ENCODE measurements at places on chromosomes 16 and 17. TPM values are rescaled to one million over a fixed set of nuclear protein-coding genes. Genes with fewer than 3 reads are reported as not detected.

ZDHHC7 gene
- 50.2 TPM for total RNA-seq

DNA sequence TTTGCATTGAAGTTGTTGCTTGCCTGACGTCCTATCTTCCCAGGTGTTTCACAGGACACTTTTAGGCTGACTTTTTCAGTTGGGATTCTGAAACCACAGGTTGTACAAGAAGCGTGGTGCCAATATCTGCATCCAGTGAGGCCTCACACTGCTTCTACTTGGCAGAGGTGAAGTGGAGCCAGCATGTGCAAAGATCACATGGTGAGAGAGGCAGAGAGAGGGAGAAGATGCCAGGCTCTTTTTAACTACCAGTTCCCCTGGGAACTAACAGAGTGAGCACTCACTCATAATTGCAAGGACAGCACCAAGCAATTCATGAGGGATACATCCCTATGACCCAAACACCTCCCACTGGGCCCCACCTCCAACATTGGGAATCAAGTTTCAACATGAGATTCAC lies 5.8 kb upstream of the ABCA6 start:
- DNase-seq, result no peak

DNA sequence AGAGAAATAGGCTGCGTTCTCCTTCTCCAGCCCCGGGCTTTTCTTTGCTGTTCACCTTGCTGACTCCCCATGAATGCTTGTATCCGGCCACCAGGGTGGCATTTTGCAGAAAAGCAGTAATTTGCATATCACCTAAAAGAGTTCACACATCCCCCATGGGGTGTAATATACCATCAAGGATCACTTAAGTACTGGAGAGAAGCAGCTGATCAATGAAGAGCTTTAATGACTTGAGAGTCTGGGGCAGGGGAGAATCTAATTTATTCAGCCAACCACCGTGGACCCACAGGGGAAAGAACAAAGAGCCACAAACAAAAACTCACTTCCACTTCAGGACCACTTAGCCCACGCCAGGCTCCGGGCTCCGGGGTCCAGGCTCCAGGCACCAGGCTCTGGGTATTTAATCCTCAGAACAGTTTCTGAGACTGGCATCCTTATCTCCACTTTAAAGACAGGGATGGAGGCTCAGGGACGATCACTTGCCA lies 33.9 kb upstream of the SEC14L1 start:
- DNase-seq, result no peak

DNA sequence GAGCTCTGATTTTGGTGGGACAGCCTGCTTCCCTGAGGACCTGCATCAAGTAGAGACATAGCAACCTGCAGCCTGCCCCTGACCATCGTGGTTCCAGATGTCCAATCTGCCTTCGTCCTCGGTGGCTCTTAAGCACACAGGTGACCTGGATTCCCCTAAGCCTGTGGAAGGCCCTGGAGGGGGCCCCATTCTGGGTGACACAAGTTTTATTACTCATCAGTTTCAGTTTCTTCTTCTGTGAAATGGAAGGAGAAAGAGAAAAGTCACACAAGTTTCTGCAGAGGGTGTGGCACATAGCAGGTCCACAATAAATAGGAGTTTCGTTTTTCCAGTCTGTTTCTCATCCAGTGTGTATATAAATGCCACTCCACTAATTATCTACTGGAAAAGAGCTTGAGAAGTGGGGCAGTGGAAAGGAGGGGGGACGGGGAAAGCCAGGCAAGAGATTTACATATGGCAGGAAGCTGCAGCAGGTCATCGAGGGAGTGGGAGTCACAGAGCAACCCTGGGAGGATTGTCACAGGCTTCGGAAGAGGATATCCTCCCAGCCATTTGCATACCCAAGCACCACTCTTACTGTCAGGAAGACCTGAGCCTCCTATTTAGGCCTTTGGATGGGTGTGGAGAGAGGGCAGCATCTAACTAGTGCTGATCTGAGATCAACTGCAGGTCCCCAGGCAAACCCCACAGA lies 10.0 kb upstream of the NOS2 start:
- DNase-seq, result no peak

- DNase-seq, result no peak
These were observed 13.1 kb downstream of the FMNL1 start for GRCh38 chr17:45234641-45235415.

GRCh38 chr16:27642756-27643155 lies 92.8 kb downstream of the KATNIP start:
- no peak for DNase-seq

TEX14 gene
- 0.08 TPM for total RNA-seq

DNA sequence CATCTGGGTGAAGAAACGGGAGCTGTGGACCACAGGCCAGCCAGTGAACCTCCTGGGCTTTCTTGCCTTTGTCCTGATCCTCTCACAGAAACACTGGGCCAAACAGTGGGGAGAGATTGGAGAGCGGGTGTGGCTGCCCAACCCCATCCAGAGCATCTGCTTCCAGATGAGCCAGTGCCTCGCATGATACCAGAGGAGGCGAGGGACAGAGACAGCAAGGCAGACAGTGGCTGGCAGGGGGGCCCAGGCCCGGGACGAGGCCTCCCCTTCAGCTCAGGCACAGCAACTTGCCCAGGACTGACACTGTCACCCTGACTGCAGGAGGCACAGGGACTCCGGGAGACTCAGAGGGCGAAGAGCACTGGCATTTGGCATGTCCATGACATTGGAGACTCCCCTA lies 12.0 kb downstream of the ARHGEF15 start:
- peak; percentile 69 for DNase-seq

- peak; percentile 71 for DNase-seq
These were observed 37.3 kb upstream of the CDH15 start for GRCh38 chr16:89134269-89134668.

DUS1L gene
- 78.4 TPM for total RNA-seq

GRCh38 chr16:87757841-87758426 lies 7.9 kb downstream of the KLHDC4 start:
- no peak for DNase-seq

DNA sequence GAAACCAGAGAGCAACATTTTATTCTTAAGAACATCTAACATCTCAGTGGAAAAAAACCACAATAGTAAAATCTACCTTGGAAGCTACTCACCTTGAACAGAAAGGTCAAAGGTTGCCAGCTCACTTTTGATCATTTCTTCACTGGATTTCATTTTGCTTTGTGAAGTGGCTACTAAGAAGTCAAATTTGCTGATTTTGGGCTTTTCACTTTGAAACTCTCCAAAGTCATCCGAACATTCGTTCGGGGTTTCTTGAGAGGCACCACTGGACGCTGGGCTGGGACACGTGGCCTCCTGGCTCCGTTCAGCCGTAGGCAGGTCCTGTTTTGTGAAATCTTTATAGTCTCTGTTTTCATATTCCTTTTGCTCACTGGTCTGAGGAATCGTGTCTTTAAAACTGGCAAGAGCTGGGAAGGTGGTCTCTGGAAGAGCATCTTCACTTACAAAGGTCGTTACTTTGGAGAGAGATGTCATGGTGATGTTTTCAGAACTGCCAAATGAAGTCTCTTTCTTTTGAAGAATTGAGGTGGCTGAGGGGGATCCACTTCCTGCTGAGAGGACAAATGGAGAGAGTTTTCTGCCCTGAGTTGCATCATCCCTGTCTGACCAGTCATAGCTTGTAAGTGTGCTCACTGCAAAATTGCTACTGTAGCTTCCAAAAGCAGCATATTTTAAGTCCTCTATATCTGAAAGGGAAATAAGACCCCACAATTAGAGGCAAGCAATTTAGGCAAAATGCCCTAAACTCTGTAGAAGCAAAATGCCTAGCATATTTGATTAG lies 52.4 kb downstream of the DUSP14 start:
- DNase-seq, result no peak

DNA sequence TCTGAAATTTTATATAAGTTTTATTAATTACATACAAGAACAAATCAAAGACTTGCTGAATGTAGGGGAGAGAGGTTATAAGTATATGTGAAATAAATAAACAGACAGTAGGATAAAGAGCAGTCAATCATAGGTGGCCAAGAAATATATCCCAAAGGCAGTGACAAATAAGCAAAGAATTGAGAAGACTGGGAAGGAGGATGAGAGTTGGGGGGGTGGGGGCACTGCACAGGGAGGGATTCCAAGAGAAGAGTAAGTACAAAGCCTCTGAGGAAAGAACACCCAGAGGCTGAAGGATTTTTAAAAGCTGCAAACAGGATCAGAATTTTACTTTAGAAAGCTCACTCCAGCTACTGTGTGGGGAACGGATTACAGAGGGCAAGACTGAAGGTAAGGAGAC lies 2.8 kb downstream of the PELP1 start:
- no peak for DNase-seq

Measured in chondrocyte (in vitro differentiated cells).